ENCODE measurements at places on chromosomes 1 and 21.

DNA sequence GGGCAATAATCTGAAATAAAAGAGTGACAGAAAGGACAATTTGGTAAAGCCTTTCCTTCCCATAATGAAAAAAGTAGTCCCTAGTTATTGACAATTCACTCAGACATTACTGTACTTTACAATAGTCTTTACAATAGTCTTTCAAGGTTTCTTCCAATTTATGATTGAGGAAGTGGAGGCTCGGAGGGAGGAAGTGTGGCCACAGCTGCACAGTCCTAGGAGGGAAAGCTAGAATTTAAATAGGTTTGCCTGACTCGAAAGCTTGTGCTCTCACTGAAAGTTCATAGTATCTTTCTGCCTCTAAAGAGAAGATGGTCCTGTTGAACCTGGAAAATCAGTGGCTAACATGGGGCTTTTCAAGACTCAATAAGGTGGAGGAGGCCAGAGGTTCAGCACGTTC is 203.2 kb downstream of the SDCCAG8 start:
- DNase-seq, result no peak

DNA sequence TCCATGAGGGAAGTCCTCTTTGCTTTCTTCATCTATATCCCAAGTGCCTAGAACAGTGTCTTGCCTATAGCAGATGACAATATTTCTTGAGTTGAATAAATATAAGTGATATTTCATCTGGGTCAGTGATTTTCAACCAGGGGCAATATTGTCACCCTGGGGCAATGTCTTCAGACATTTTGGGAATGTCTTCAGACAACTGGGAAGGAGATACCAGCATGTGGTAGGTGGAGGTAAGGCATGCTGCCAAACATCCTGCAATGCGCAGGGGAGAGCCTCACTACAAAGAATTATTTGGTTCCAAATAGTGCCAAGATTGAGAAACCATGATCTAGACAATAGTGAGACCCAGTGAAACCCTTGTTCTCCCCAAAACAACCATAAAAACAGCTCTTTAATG is 54.7 kb downstream of the C1orf94 start:
- no peak for DNase-seq

- no peak for DNase-seq
Measured at GRCh38 chr1:29299446-29299845, 63.1 kb downstream of the PTPRU start.

DNA sequence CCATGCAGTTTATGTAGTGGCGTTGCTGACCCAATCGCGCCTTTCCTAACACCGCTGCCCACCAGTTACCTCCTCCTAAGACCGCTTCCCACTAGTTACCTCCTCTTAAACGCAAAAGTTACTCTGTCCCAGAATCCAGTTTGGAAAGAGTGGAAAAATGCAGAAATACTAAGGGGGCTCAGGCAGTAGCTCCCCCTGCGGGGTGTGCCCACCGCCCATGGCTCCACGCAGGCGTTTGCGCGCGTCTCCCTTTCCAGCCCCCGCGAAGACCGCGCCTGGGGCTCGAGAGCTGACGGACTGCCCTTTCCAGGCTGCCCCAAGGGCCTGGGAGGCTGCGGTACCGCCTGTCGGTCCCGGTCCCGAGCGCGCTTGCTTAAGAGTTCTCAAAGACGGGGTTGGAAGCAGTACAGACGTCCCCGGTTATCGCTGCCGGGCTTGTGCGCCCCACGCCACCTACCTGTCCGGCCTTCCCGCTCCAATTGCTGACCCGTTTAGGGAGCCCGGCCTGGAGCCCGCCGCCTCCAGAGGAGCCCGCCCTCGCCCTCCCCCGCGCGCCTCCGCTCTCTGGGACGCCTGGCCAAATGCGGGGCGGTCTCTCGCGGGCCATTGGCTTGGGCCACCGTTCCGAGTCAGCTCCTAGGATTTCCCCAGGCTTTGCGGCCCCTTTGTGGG is 414.1 kb upstream of the ESRRG start:
- no peak for DNase-seq

GRCh38 chr1:23168445-23169194 is at the start of gene LUZP1:
Gene LUZP1, minus strand, starts transcription at chr1:23168856.
- DNase-seq, result peak; percentile 91

GRCh38 chr21:17768840-17769446 is 50.2 kb downstream of the C21orf91 start:
- no peak for DNase-seq

GRCh38 chr1:87766737-87767136 is 438.1 kb downstream of the LMO4 start:
- DNase-seq, result no peak

DNA sequence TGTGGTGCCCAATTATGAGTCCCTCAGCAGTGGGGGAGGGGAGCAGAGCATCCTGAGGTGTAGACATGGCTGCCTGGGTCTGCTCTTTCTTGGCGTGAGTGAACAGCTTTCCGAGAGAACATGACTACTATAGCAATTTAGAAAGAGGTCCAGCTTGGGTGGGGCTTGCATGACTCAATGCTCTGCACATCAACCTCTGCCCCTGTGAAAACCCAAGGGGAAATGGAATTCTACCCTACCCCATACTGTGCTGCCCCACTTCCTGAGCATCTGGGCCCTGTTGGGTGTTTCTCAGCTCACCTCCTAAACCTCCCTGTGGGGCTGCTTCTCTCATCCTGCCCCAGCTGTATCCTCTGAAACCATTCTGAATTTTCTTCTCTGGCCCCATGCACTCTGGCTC is 8.2 kb upstream of the AZIN2 start:
- DNase-seq, result no peak

GRCh38 chr1:119646521-119647227 is 1.4 kb downstream of the ZNF697 start:
- no peak for DNase-seq

DNA sequence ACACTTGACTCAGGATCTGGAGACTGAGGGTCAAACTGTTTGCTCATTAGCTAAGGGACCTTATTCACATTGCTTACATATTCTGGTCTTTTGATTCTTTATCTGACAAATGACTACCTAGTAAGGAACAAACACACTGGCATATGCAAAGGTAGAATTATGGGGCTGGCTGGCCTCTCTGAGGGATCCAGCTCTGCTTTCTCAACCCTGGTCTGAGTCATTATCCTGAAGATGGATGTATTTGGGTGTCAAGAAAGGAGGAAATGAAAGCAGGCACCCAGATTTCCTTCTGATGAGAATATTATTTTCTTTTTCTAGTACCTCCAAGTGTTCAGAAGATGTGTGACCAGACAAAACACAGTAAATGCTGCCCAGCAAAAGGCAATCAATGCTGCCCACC is 6.0 kb downstream of the SMCP start:
- DNase-seq, result no peak

- DNase-seq, result no peak
Measured at GRCh38 chr21:41750051-41750450, 16.8 kb downstream of the RIPK4 start.

DNA sequence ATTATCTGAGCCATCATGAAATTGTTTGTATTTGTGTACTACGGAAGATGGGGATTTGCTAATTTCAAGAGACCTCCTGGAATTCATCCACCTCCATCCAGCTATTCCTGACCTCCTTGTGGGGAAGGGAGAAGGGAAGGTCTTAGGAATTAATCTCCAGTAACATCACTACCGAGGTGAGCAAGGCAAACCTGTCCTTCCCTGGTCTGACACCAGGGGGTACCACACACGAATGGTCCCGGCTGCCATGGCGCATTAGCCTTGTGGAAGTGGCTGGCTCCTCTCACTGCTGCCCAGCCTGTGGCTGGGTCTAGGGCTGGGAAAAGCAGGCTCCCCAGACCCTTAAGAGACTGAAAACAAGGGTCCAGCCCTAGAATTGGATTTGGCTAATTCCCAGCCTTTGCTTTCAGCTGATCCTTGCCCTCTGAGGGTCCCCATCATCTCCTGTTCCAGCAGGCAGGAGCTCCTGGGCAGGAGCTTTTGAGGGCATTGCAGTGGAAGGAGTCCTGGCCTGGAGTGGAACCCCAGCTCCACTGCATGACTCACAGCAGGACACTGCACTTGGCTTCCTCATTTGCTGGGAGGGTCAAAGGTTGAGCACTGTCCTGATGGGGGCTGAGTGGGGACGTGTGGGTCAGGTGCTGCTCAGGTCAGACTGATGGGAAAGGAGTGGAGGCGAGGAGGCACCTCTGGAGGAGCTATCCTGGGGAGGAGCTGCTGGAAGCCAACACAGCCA is 34.8 kb downstream of the RIMS3 start:
- no peak for DNase-seq

DNA sequence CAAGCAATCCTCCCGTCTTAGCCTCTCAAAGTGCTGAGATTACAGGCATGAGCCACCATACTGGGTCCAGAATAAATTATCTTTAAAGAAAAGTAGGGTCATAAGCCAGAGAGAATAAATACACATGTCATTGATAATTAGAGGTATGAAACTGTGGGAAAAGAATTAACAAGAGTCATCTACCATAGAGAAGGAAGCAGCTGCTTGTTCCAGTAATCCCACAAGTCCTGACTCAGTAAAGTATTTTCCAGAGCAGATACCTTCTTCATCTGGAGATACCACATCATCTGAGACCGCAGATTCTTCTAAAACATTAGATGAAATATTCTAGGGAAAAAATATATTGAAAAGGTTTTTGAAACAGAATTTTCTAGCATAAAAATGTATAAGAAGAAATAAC is 55.7 kb downstream of the USP1 start:
- no peak for DNase-seq

- no peak for DNase-seq
Measured at GRCh38 chr1:165344198-165344597, 12.3 kb downstream of the LMX1A start.

GRCh38 chr1:21184276-21184675 is 7.6 kb upstream of the EIF4G3 start:
- no peak for DNase-seq

DNA sequence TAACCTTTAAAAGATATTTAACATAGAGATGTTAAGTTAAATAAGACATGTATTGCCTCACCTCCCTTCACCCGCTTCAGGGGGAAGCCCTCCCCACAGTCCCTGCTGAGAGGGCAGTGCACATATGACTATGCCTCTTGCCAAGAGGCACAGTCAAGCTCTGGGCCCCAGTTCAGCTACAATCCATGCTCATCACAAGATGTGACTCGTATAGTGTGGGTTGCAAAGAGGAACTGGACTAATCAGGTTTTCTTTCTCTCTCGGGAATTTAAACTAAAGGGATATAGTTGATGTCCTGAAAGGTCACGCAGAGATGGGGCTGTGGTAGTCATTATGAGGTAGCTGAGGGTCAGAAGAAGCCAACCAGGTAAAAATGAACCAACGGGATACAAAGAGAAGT is 35.6 kb downstream of the LYST start:
- DNase-seq, result no peak

DNA sequence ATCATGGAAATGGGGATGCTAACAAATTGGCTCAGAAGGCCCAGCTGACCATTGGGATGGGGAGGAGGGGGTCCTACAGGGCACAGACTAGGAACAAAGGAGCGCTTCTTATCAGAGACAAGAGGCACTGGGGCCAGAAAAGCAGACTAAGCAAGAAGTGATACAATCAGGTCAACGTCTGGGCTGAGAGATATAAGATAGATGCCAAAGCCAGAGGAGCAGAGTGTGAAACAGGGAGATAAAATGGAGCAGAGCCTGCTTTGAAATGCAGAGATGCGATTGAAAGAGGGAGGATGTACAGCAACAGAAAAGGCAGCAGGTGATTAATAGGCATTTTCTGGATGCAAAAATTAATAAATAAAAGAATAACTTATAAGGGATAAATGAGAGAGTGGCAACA is 127.5 kb upstream of the SAMSN1 start:
- DNase-seq, result no peak

GRCh38 chr1:117820694-117821381 is 108.6 kb downstream of the GDAP2 start:
- no peak for DNase-seq

- no peak for DNase-seq
Measured at GRCh38 chr1:177848577-177848976, 121.3 kb downstream of the SEC16B start.

GRCh38 chr21:29144736-29145353 is 14.4 kb downstream of the MAP3K7CL start:
- DNase-seq, result no peak

GRCh38 chr1:204296431-204296988 is 63.2 kb downstream of the PLEKHA6 start:
- no peak for DNase-seq

DNA sequence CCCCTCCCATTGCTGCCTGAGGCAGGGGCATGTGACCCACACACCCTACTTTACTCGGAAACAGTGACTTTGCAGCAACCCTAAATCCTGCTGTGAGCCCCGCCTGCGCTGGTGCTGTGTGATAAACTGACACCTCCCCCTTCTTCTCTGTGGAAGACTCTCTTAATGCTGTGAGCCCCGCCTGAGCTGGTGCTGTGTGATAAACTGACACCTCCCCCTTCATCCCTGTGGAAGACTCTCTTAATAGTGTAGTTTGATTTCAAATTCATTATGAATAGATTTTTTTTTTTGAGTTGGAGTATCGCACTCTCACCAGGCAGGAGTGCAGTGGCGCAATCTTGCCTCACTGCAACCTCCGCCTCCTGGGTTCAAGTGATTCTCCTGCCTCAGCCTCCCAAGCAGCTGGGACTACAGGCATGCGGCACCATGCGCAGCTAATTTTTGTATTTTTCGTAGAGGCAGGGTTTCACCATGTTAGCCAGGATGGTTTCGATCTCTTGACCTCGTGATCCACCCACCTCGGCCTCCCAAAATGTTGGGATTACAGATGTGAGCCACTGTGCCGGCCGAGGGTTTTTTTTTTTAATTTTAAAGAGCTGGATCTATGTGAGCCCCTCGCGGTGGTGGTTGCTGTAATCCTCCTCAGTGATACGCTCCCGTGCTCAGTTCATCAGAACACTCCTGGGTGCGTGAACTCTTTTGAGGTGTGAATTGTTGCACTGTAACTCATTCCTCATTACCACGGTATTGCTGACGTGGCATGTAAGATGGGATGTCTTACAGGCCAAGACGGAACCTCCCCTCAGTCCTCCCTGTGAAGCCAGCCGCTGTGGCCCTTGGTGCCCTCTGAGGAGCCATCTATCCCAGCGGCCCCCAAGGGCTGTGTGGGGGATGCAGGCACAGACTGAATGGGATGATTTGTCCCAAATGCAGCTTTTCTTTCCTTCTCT is 60.3 kb downstream of the GALNT2 start:
- no peak for DNase-seq

DNA sequence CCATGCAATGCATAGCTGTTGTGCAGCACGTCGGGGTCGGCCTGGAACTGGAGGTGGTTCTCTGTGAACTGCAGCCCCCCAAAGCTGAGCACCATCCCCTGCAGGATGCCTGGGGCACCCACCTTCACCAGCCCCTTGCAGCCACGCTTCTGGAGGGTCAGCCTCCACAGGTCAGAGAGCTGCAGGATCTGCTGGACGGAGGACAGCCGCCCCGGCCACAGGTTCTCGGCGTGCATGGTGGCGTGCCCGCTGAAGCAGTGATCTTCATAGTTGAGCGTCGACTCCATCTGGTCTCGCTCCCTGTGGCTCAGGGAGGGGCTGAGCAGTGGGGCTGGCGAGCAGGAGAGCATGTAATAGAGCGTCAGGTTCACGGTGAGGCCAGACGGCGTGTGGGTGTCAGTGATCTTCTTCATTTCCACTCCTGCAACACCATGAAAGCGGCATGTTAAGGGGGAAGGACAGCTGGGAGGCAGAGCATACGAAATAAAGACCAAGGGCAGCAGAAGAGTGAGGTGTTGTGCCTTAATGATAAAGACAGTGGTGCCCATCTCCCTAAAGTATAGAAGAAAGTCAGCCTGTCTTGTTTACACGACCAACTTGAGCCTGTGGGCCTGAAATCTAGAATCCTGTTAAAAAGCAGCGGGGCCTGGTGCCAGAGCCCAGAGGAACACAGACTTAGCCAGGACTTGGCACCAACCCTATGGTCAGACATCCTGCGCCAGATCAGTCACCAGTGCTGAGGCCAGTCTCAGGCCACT is 3.0 kb downstream of the KIAA2013 start:
- DNase-seq, result no peak

GRCh38 chr1:207088701-207089626 is at the start of gene C4BPB:
Gene C4BPB, plus strand, starts transcription at chr1:207088860. Its CDS starts 672 bp downstream, at chr1:207089532.
- no peak for DNase-seq
